Activated T-cell treated with anti-CD3 and anti-CD28 coated beads, Interleukin-2, amount 50 U/mL, for 4 hours (primary cell): ENCODE measurements at places on chromosomes 7 and 10. TPM values are rescaled to one million over a fixed set of nuclear protein-coding genes. Genes with fewer than 3 reads are reported as not detected.

GPNMB gene
- 0.26 TPM for total RNA-seq

SCART1 gene
- total RNA-seq, result 1.8 TPM

DNA sequence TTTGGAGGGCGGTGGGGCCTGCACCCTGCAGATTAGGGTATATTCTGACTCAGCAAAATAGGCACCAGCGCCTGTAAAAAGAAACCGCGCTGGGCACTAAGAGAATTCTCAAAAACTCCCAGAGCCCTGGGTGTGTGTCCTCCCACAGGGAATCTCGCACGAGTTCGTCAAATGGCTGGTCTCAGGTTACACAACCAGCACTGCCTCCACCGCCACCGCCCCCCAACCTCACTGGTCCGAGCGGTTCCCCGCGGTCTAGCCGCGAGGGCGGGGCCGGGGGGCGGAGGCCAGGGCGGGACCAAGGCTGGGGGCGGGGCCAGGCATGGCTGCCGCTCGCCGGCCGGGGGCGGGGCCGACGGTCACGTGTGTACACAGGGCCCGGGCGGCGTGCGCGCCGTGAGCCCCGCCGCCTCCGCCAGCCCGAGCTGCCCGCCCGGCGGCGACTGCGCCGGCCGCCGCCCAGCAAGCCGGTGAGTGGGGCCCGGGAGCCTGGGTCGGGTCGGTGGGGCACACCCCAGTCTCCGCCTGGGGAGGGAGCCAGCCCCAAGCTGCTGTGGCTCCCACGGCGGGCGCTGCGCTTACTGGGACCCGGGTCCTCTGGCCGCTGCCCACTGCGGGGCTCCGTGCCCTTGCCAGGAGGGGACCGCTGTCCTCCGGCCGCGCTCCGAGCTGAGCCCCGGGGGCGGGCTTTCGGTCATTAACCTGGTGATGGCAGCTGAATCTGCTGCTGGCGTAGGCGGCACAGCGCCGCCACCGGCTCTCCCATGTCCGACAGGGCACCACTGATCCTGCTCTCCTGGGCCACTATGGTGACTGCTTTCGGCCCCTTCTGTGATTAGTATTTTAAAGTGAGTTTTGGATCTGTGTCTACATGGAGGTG, at the start of gene GPR146:
GPR146 (plus strand) TSS at position 358 of the 880 bp plus-strand sequence. CDS start 12,970 bp downstream, outside the sequence.
- DNase-seq, result peak; percentile 90

- DNase-seq, result no peak
Measured at GRCh38 chr10:43079856-43080255, 3.0 kb downstream of the RET start.

DNA sequence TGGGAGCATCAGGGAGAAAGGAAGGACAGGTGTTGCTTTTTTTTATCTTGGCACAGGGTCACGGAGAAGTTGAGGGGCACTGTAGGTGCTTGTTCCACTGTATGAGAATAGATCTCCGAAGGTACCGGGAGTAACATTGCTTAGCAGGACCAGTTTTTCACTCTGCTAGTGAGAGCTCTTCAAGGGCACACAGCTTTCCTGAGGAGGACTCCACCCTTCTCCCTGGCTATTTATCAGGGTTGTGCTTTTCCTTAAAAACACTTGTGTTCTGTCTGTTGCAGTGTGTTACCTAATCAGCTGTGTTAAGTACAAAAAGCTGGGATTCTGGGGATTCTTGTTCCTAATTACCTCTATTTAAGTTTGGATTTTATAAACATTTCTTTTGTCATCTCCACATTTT, 160.5 kb downstream of the SND1 start:
- DNase-seq, result no peak
